ENCODE measurements at places on chromosomes 16 and 17.

DNA sequence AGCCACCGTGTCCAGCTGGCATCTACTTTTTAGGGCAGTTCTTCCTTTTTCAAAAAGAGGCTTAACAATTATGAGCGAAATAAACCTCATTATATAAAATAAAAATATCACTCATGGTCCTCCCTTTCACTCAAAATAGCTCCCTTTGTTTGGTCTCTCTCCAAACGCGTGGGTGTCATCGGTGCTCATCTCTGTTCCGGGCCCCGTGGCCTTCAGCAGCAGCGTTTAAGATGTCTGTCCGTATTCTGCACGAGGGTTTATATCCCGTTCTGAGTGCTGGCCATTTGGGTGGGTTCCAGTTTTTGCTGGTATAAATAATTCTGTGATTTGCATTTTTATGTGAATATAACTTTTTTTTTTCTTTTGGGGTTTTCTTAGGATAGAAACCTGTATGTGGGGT, 33.4 kb downstream of the PRMT7 start:
- no peak for DNase-seq

DNA sequence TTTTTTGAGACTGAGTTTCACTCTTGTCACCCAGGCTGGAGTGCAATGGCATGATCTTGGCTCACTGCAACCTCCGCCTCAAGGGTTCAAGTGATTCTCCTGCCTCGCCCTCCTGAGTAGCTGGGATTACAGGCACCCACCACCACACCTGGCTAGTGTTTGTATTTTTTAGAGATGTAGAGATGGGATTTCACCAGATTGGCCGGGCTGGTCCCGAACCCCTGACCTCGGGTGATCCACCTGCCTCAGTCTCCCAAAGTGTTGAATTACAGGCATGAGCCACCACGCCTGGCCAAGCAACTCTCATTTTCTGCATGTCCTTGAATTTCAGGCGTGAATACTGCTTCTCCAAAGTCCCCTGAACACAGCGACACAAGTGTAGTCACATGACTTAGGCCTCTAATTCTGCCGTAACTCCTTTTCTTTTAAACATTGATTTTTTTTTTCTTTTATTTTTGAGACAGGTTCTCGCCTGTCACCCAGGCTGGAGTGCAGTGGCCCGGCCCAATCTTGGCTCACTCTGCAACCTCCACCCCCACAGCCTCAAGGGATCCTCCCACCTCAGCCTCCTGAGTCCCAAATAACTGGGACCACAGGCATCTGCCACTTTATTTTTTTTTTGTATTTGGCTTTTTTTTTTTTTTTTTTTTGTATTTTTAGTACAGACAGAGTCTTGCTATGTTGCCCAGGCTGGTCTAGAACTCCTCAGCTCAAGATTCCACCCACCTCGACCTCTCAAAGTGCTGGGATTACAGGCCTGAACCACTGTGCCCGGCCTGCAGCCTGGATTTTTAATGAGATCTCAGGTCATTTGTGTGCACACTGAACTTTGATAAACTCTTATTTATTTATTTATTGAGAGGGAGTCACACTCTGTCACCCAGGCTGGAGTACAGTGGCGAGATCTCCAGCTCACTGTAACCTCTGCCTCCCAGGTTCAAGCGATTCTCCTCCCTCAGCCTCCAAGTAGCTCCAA, 124.6 kb downstream of the KCNJ18 start:
- no peak for DNase-seq

DNA sequence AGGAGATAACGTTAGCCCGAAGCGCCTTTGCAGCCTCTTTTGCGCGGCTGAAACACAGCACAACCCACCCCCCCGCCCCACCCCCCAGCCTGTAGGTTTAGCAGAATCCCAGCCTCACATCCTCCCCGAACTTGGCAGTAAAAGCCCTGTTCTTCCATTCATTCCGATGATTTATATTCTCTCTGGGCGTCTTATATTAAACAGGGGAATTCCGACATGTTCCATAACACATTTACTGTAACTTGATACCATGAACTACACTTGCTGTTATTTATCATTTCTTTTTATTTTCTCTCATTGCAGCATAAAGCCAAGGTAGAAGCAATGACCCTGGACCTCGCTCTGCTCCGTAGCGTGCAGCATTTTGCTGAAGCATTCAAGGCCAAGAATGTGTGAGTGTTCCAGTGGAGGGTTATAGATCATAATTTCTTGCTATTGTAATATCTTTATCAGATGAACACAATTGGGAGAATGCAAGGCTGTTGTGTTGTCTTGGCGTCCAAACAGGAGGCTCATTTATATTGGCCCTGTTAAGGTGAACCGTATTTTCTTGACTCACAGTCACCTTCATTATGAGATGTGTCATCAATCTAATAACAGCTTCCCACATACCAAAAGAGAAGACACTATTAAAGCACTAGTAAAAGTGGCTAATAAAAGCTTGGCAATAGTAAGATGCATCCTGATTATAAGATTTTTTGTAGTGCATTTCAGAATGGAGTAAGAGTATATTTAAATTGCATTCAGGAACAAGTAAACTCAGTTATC, 287.3 kb downstream of the WWOX start:
- DNase-seq: no peak

DNA sequence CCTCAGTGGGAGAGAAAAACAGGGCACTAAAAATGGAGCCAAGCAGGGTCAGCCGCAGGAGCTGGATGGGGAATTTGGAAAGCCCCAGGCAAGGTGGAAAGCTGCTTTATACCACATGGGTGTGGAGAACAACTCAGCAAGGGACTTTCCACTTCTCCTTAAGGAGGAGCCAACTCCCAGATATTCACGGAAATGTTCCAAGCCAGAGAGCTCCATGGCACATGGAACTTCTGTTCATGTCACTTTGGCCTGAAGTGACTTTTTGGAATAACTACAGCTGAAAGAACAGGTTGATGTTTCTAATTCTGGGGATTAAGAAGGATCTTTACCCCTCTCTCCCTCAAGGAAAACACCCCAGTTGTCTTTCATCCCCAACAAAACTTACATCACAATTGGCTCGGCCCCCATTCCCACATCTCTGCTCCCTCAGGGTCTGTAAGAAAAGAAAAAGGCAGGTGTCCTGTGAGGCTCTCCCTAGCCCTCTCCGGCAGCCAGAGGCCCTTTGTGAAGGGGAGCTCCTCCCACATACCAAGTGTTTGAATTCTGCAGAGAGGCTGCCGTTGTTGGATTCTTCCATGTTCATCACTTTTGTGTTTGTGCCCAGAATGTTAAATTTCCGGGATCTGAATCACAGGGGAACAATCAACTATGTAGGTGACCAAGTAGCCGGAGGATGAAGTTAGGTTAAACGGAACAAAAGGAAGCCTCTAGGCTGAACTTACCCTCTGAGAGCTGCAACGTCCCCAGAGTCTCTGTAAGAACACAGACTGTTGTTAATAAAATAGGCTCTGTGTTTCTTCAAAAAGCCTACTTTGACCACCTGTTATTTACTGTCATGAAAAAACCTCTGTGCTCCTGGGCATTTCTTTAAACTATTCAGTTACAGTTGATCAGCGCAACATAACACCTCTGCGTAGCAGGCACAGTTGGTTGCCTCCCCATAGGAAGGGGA, 41.0 kb downstream of the STAT5A start:
- no peak for DNase-seq

- DNase-seq: no peak
Measured at GRCh38 chr17:49715216-49715615, 7.5 kb upstream of the SLC35B1 start.

Measured in cortex of kidney (tissue), 1 donor.